ENCODE measurements at places on chromosomes 2 and 18.

DNA sequence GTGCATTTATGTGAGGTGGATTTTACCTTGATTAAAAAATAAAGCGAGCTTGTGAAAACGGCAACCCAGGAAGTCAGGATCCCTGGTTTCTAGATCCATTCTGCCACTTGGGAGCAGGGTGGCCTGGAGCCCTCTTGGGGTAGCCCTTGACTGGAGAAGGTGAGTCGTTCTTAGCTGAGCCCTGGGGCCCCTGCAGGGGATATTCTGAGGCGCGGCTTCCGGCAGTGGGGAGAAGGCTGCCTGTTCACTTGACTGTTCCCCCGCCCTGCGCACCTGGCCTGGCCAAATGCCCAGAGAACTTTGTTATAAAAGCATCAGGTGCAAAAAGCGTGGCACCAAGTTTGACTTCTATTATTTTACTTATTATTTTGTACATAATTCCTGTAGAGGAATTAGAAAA is 221.9 kb downstream of the DYSF start:
- DNase-seq, result no peak

- DNase-seq, result no peak
Measured at GRCh38 chr2:203798296-203799087, 69.1 kb upstream of the CTLA4 start.

DNA sequence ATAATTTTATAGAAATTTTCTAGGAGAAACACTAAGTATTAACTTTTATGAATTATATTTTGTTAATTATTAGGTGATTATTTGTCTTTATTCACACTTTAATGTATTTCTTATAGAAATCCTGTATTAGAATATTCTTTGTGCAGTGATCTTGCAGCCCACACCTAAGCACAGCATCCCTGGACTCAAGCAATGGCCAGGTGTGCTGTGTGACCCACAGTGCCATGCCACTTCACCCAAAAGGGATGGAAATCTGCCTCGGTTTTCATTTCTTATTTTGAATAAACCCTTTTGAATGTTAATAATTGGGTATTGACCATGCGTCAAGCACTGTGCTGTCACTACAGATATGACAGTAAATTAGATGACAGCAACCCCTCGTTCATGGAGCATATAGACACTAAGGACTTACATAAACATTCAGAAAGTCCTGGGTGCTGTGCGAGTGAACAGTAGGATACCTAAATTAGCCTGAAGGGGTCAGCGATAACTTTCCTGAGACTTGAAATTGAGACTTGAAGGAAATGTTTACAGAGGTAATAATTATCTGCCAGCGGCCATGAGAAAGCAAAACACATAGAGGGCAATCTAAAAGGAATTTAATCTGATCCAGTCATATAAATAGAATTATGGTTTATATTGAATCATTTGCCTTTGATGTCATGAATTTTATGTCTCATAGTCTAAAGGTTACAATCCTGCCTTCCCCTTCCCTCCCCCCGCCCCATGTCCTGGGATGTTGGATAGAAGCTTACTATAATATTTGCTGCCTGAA is 52.7 kb upstream of the CALCRL start:
- DNase-seq, result no peak

- no peak for DNase-seq
Measured at GRCh38 chr2:166651080-166651675, 157.1 kb upstream of the SCN7A start.

GRCh38 chr2:189142893-189143759 is 36.4 kb downstream of the COL5A2 start:
- no peak for DNase-seq

GRCh38 chr2:206540757-206541156 is 97.4 kb downstream of the ADAM23 start:
- DNase-seq, result no peak

DNA sequence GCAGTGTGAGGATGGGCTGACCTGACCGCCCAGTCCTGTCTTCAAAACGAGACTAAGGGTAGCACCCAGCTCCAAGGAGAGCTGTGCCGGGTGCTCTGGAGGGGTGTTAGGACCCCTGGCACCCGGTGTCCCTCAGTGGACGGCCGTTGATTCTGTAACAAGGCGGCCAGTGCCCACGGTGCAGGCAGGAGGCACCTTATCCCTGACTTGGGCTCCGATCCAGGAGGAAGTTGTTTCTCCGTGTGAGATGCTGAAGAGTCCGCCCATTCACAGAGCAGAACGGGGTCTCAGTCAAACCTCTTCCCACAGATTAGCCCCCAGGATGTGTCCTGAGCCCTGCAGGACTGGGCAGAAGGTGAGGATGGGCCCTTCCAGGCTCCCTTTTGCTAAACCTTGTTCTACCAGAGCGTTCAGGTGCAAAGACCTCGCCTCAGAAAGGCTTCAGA is 123.0 kb downstream of the NFATC1 start:
- DNase-seq, result no peak

All from NCI-H1436 treated with DMSO at 0.1 percent for 48 hours (cell line).